ENCODE measurements at places on chromosomes 11 and 22. TPM values are rescaled to one million over a fixed set of nuclear protein-coding genes. Genes with fewer than 3 reads are reported as not detected.

- DNase-seq: no peak
Measured at GRCh38 chr11:108224366-108224765, 1.5 kb downstream of the ATM start.

DNA sequence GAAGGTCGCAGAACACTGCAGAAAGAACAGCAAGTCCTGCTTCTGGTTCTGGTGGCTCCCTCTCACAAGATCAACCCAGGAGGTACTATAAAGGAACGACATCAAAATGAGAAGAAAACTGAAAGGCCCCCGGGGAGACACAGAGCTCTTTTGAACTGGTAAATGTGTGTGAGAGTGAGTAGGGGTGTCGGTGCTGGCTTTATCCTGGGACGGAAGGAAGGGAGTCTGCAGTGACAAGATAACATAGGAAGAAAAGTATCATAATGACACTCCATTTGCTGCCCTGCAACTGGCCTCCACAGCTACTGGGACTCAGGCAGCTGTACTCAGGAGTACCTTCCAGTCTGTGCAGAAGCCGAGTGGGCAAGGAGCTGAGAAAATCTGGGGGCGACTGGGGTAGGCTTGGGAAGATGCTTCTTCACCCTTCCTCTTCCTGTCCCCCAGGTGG, 60.9 kb downstream of the ENTHD1 start:
- DNase-seq: no peak

GRCh38 chr11:81913793-81914192, 819.9 kb downstream of the FAM181B start:
- no peak for DNase-seq

DNA sequence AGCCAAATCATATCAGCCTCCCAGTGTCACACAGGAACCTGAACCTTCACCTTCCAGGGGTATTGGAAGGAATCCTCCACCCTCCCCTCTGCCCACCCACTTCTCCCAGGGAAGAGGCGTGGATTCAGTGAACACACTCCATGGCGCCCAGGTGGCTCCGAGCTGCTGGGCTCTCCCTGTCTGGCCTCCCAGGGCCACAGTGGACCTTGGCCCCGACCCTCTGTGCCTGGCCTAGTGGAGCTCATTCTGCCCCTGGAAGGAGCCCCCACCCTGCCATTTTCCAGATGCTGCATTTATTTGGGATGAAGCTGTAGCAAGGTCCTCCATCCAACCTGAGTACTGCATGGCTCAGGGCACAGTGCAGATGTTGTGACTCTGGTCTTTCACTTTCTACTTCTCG, 1340.1 kb downstream of the TBC1D22A start:
- DNase-seq: no peak

- DNase-seq: no peak
Measured at GRCh38 chr22:47435204-47435487, 672.7 kb downstream of the TBC1D22A start.

Gene CLNS1A
- total RNA-seq: 81.7 TPM
